ENCODE measurements at places on chromosomes 4 and X.

DNA sequence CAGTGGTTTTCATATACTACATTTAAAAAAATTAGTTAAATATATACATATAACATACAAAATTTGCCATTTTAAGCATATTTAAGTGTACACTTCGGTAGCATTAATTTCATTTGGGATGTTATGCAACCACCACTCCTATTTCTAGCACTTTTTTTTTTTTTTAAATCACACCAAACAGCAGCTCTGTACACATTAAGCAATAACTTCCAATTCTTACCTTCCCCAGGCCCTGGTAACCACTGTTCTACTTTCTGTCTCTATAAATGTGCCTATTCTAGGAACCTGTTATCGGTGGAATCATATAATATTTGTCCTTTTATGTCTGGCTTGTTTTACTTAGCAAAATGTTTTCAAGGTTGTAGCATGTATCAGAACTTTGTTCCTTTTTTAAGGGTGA is 39.1 kb downstream of the TMEM164 start:
- DNase-seq = no peak

DNA sequence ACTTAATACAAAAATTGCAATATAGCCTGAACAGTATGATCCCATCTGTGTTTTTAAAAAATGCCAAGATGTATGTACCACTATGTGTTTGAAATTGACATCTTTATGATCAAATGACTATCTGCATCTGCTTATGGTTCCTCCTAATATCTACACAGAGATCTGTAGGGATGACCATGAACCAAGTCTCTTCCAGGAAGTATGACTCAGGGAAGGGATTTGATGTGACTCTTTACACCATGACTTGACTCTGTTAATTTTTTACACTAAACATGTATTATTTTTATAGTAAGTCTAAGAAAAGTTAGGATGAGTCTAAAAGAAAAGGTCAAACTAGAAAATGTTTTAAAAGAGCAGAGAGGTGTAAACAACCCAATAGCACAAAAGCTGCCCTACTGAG is 164.0 kb downstream of the SH3KBP1 start:
- no peak for DNase-seq

DNA sequence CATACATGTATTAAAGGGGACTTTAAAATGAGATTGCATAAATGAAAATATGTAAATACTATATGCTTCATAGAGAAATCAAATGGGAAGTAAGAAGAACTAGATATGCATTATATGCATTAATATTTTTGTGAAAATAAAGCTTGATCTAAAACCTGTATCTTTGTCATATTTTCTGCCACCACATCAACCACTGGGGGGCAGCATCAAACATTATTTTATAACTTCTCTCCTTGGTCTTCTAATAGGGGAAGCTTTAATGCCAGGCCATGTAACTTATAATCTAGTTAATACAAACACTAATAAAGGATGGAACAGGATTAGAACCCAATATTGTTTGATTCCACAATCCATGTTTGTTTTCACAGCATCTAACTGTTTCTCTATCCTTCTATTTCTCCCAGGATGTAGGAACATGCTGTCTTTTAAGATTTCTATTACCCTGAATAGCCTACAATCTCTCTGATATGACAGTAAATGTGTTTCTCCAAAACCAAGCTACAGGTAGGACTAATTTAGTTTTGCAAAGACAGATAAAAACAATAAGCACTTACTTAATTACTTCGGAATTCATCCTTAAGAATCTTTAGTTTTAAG is 10.0 kb downstream of the QRFPR start:
- no peak for DNase-seq

GRCh38 chr4:73609706-73610105 is 10.5 kb downstream of the RASSF6 start:
- no peak for DNase-seq

GRCh38 chr4:135007400-135007799 is 805.8 kb upstream of the PABPC4L start:
- DNase-seq = no peak

DNA sequence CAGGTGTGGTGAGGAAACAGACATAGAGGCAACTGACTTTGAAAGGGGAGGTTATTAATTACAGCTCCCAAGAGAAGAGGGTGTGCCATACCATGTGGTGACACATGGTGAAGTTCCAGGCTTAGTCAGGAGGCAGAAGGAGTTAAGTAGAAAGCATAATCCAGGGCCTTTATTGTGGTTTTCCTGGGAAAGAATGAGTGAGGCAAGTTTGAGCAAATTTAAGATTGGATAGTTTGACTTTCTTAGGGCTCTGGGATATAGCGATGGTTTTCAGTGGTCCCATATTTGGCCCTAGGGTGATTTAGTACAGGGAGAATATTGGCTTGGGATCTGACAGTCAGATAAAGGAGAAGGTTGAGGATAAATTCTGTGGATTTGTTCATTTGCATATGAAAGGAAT is 495.9 kb upstream of the FSTL5 start:
- no peak for DNase-seq
